MV-4-11 (cell line): ENCODE measurements at places on chromosomes 7 and 10.

DNA sequence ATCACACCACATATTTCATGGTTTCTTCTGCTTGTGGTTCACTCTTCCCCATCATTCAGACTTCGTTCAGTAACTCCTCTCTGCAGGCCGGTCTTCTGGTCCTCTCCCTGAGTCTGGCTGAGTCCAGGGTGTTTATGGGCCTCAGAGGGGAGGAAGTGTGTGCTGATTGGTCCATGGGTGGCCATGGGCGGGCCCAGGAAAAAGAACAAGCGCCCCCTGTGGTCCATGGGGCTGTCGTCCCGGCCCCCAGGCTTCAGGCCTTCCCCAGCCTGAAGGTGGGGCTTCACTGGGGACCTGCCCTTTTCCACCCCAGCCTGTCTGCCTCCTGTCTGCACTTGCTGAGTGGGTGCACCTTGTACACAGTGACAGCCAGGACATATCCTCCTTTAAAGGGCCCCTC is 123.7 kb downstream of the VIPR2 start:
- DNase-seq = no peak

DNA sequence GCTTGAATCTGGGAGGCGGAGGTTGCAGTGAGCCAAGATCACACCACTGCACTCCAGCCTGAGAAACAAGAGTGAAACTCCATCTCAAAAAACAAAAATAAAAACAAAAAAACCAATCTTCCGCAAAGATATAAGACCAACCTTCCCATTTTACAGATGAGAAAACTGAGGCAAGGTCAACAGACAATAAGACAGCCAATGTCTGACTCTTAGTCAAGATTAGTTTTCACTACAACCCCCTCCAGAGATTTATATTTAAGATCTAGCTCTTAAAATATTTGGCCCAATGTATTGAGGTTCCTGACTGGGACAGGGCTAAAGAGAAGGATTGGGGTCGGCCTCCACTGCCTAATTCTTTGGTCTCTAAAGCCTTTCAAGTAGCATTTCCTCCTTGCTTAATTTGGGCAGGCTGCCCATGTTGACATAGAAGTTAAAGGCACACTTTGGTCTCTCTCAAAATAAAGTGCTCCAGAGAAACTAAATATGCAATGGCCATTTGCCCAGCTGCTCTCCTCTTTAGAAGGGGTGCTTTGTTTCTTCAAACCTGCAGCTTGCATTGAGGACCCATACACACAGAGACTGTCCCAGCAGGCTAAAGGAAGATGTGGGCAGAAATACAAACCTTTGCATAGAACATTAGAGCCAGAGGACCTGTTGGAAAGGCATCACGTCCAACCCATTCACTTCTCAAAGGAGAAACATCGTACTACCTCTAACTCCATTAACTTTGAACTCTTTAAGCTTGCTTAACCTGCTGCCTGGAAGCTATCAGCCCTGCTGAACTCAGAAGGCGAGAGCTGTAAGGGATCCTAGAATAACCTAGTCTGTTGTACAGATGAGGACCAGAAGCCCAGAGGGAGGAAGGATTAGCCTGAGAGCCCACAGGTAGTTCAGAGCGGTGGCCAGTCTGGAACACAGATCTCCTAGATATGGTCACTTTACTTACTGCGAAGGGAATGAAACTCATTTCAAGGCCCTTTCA is 3.9 kb downstream of the TECTB start:
- no peak for DNase-seq

DNA sequence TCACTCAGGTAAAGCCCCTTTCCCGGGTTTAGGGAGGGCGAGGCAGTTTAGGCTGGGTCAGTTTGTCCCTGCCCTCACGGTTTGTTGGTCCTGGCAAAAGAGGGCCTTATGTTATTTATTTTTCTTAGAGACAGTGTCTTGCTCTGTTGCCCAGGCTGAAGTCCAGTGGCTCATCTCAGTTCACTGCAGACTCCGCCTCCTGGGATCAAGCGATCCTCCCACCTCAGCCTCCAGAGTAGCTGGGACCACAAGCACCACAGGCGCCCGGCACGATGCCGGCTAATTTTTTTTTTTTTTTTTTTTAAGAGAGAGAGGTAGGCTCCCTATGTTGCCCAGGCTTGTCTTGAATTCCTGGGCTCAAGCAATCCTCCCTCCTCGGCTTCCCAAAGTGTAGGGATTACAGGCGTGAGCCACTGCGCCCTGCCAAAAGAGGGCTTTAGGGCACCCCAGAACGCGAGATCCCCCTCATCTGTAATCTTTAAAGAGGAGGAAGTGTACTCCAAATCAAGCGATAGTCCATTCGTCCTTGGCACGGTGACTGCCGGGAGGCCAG is 626 bp upstream of the BMS1 start:
- no peak for DNase-seq

- no peak for DNase-seq
Measured at GRCh38 chr7:157279741-157280215, 57.0 kb upstream of the DNAJB6 start.

DNA sequence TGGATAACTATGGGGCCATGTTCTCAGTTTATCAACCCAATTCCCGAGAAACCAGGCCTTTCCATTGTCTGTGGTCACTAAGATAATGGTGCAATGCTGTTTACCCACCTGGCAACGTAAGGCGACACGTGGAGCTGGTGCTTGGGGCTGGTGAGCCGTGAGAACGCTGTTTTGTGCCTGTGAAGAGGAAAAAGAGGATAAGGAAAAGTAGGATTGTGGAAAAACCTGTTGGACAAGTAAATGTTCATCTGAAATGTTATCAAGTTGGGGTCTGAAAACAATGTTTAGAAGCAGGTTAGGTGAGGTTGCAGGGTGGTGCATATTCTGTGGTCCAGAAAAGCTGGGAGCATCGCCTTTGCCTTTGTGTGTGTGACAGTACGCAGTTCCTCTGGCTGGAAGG is 88.5 kb downstream of the PPP1R17 start:
- DNase-seq = no peak

- no peak for DNase-seq
Measured at GRCh38 chr7:100585511-100586265, at the start of gene LRCH4. LRCH4 (minus strand) TSS chr7:100586129; CDS start chr7:100586100, 29 bp downstream.

GRCh38 chr10:128967980-128968756 is 498.9 kb upstream of the MGMT start:
- DNase-seq = no peak

- DNase-seq = no peak
Measured at GRCh38 chr10:89119651-89120050, 87.5 kb downstream of the CH25H start.

GRCh38 chr7:134254311-134254710 is 62.4 kb downstream of the SLC35B4 start:
- DNase-seq = peak; percentile 31
